ENCODE measurements at places on chromosomes 4 and X.

DNA sequence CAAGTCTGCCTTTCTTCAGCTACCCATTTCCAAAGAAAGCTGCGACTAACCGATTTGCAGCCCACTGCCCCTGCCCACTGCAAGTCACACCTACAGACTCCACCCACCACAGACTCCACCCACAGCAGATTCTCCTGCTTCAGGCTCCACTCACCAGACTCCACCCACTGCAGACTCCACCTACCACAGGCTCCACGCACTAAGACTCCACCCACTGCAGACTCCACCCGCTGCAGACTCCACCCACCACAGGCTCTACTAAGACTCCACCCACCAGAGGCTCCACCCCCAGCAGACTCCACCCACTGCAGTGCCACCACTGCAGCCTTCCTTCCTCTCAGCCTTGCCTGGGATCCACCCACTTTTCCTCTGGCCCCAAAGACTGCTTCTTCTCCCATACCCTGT lies 41.3 kb downstream of the ABLIM2 start:
- peak; percentile 59 for DNase-seq

GRCh38 chr4:141501931-141502330 lies 134.5 kb upstream of the IL15 start:
- peak; percentile 8 for DNase-seq

DNA sequence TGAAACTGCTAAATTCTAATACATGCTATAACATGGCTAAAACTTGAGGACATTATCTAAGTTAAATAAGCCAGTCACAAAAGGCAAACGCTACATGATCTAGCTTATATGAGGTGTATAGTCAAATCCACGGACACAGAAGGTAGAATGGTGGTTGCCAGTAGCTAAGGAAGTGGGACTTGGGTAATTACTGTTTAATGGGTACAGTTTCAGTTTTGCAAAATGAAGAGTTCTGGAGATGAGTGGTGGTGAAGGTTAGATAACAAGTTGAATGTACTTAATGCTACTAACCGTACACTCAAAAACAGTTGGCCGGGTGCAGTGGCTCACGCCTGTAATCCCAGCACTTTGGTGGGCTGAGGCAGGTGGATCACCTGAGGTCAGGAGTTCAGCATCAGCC lies 644.5 kb upstream of the DIPK2B start:
- DNase-seq, result no peak

DNA sequence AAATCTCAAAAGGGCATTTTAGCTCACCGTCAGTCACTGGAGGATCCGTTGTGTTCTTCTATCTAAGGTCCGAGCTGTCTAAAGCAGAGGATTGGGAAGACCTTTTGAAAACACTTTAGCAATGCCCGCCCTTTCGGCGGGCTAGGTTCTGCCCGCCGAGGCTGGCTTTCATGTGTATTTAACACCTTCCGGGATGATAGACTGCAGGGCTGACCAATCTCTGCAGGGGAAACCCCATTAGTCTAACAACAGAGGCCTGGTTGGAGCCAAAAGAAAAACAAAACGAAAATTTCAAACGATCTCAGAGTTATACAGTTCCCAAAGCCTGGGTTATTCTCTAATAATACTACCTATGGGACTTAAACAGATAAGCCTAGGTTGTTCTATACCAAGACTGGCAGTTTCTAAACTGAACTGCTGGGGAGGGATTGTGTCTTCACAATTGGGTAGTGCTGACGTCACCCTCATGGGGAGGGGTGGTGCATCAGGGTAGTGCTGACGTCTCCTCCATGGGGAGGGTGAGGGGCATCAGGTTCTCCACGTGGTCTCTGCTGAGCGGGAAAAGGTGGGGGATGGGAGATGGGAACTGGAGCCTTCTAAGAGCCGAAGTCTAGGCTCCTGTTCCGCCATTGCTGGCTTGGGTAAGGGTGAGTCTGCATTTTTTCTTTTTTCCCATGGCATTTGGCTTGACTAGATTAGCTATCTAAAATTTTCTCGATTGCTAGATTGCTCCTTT lies 14.8 kb upstream of the CUL4B start:
- DNase-seq, result no peak

DNA sequence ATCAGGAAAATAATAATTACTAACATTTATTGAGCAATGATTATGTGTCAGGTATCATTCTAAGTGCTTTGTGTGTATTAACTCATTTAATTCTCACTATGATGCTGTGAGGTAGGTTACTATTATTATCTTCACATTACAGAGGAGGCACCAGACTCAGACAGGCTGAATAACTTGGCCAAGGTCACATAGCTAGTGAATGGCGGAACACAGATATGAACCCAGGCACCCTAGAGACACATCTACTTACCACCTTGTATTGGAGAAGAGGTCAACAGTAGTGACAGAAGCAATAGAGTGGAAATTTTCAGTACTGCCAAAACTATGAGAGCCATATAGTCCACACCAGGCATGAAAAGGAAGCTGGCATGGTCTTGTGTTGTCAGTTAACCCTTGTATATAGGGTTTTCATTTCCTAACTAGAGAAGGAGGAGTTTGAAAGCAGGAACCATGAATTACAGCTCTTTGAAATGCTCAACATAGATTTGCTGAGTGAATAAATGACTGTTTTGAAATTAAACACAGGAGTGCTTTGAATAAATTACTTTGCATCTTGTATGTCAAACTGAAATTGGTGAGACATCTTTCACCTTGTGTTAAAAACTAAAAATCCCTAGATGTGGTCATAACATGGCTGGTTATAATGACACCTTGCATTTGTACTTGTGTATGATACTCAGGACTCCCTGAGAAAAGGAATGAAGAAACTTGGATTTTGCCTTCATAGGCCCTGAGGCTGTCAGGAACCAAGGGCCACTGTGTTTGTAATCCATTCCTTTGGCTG lies 71.8 kb downstream of the RTL9 start:
- no peak for DNase-seq

DNA sequence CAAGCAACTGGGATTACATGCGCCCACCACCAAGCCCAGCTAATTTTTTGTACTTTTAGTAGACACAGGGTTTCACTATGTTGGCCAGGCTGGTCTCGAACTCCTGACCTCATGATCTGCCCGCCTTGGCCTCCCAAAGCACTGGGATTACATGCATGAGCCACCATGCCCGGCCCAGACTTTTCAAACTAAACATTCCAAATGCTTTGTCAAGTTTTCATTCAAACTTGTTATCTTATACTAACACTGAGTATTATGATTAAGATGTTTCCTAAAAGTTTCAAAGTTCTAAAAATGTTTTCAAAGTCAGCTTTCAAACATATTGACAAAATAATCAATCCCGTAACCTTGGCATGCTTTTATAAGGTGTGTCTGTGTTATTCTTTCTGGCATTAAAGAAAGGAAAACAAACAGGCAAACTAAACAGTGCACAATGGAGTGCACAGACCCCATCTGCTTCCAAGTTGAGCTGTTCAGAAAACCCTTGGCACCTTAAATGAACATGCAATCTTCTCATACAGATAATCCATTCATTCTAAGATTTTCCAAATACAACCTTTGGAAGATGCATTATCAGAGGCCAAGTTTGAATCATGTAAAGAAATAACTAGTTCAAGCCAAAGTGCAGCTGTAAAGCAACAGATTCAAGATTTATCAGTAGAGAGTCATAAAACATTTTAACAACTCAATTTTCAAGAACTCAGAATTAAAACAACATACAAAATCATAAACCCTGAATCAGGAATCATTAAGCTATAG lies 49.1 kb downstream of the ABCG2 start:
- no peak for DNase-seq

DNA sequence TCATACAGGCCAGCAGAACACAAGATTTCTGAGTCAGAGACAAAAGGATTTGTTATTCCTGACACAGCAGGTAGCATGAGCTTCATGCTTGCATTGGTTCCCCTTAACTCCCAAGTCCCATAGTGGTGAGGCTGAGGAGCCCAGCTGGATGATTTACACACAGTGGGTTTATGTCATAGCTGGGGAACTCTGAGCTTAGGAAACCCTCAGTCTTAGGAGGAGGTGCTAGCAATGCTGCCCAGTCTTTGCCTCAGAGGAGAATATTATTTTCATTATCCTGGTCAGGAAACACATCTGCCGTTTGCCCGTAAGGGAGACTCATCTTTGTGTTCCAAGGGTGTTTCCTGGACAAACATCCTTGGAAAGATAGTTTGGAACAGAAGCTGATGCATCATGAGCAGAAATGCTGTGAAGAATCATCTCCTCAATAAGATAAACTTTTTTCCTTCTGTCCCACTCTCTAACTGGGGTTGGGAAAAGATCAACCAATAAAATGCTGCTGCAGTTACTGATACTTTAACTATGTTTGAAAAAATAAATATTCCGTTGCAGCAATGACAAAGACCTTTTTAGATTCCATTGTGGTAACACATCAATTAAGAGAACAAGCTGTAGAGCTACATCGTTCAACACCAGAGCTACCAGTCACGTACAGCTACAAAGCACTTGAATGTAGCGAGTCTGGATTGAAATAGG lies 146.8 kb downstream of the DCLK2 start:
- no peak for DNase-seq

DNA sequence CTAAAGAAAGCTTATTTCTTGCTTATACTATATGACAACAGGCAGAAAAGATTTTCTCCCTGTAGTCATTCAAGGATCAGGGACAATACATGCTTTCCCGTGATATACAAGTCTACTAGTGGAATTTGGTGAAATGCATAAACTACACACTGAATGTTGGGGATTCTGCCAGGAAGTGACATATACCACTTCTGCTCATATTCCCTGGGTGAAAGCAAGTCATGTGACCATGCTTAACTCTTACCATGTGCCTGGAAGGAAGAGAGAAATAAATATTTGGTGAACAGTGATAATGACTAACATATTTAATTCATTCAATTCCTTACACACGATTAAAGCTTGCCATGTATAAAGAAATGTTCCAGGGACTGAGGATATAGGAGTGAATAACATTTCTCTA lies 534.6 kb downstream of the PPARGC1A start:
- no peak for DNase-seq

- peak; percentile 4 for DNase-seq
These were observed 640 bp downstream of the PHF8 start for GRCh38 chrX:54043541-54044125.

DNA sequence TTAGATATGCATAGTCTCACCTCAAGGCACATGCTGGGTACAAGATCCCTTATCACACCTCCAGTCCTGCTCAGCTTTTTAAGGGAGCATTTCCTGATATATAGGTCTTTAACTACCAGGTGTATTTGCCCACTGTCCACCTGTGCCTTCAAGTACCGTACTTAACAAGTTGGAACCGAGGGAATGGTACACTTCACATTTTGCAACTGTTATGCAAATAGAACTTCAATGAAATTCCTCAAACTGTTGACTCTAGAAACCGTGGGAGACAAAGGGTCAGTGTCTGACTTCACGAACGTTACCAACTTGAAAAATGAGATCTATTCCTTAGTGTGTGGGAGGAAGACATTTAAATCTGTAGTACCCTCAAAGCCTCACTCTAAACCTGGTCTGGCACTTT lies 5.2 kb downstream of the TRIM2 start:
- no peak for DNase-seq

- DNase-seq, result no peak
These were observed 67.0 kb downstream of the LRBA start for GRCh38 chr4:150948074-150948473.

DNA sequence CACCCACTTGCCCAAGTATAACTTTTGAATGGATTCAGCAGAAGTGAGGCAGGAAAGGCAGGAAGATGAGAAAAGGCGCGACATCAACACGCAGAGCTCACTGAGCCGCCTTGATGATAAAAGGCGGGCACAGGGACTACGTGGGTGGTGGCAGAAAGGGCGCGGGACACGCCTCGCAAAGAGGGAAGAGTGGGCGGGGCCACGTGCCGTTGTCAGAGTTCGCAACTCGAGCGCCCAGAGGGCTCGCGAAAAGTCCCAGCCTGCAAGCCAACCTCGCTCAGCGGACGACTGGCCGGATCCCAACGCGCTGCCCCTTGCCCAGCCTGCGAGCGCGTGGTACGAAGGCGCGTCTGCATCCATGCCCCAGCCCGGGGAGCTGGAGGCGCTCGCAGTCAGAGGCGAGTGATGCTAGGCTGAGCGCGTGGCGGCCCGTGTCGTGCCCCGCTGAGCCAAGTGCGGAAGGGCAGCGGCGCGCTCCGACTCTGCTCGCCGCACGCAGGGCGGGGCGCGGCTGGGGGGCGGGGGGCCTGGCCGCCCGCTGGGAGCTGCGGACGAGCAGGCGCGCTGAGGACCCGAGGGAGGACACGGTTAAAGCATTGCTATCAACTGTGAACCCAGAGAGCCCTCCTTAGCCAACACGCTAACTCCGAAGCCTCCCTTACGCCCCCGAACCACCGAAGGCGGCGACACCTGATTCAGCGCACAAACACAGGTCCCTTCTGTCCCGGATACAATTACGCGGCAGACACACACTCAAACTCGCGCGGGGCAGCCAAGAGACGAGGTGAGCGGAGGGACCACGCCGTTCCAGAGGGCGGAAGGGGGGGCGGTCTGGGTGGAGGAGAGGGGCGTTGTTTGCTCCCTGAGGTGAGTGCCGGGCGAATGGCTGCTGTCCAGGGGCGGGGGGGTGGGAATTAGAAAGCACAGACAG lies at the start of gene UGT8:
UGT8 (plus strand) TSS at position 617 of the 931 bp plus-strand sequence. CDS start 24,074 bp downstream, outside the sequence.
- DNase-seq, result peak; percentile 41

- no peak for DNase-seq
These were observed 172.2 kb downstream of the HS6ST2 start for GRCh38 chrX:132786217-132786616.

GRCh38 chr4:151524610-151525009 lies 115.6 kb downstream of the FHIP1A start:
- DNase-seq, result peak; percentile 70

- no peak for DNase-seq
These were observed 547.0 kb downstream of the ARAP2 start for GRCh38 chr4:35697210-35697736.

DNA sequence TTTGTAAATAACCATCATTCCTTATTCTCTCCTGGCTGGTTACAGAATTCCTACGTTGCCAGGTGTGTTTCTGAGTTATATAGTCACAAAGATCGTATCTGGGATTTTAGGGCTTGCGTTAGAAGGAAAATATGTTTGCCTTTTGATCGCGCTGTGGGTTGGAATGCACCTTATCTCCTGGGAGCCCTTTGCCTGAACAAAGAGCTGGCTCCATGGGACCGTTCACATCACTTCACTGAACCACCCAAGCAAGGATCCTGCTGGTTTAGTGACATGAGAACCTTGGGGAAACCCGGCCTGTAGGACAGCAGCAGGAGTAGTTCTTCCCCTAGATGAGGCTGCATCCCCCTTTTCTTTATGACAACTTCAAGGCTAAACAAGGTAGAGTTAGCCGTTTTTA lies 51.6 kb downstream of the RS1 start:
- no peak for DNase-seq

All from RWPE1 (cell line).